Endothelial cell (in vitro differentiated cells): ENCODE measurements at places on chromosomes 4 and X. TPM values are rescaled to one million over a fixed set of nuclear protein-coding genes. Genes with fewer than 3 reads are reported as not detected.

PLXNB3 gene
- total RNA-seq: 11.2 TPM

JAKMIP1 gene
- total RNA-seq: not detected

PAGE5 gene
- not detected for total RNA-seq

NEIL3 gene
- 1.7 TPM for total RNA-seq

CLDN22 gene
- not detected for total RNA-seq

ARHGAP24 gene
- 5.0 TPM for total RNA-seq

HNRNPDL gene
- 374 TPM for total RNA-seq

APLN gene
- total RNA-seq: 3.5 TPM

PWWP3B gene
- 0.21 TPM for total RNA-seq

SPANXN2 gene
- not detected for total RNA-seq

CXorf65 gene
- total RNA-seq: not detected

GPR34 gene
- total RNA-seq: not detected

ETNPPL gene
- total RNA-seq: not detected

CT45A2 gene
- not detected for total RNA-seq

NUDT10 gene
- 4.1 TPM for total RNA-seq
